Activated CD4-positive, alpha-beta T cell treated with anti-CD3 and anti-CD28 coated beads for 24 hours (primary cell): ENCODE measurements at places on chromosomes 16 and 17.

- no peak for DNase-seq
Measured at GRCh38 chr17:61738249-61738648, 125.1 kb downstream of the BRIP1 start.

DNA sequence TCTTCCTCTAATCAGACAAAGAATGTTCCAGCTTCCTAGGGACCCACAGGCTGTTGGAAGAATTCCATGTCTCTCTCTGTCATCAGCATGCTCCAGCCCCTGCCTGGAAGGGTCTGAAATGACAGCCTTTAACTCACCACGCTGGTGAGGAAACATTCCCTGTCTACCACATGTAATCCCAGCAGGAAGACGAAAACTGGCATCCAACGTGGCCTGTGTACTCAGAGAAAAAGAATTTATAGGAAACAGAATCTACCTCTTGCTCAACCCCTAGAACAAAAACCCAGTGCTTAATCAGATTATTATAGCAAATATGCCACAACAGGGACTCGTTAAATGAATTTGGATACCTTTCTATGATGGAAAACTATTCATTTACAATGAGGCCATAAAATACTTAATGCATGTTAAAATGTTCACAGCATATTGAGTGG is 147.3 kb upstream of the FOXF1 start:
- DNase-seq, result no peak

DNA sequence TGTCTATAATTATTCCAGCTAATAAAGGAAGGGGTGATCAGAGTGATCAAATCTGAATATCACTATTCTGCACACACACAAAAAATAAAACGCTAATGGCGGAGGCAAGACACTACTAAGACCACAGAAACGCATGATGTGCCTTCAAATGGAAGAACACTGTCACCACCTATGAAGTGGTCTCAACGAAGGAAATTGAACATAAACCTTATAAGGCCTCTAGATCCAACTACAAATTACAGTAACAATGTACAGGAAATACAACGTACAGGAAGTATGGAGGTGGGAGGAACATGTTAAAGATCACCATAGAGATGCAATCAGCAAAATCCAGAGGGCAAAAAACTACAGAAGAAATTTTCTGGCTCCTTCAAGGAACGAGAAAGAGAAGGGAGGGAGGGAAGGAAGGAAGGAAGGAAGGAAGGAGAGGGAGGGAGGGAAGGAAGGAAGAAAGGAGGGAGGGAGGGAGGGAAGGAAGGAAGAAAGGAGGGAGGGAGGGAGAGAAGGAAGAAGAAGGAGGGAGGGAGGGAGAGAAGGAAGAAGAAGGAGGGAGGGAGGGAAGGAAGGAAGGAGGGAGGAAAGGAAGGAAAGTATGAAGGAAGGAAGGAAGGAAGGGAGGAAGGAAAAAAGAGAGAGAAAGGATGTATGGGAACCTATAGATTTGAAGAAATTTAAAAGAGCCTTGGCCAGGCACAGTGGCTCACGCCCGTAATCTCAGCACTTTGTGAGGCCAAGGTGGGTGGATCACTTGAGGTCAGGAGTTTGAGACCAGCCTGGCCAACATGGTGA is 3.1 kb upstream of the SGCA start:
- no peak for DNase-seq

DNA sequence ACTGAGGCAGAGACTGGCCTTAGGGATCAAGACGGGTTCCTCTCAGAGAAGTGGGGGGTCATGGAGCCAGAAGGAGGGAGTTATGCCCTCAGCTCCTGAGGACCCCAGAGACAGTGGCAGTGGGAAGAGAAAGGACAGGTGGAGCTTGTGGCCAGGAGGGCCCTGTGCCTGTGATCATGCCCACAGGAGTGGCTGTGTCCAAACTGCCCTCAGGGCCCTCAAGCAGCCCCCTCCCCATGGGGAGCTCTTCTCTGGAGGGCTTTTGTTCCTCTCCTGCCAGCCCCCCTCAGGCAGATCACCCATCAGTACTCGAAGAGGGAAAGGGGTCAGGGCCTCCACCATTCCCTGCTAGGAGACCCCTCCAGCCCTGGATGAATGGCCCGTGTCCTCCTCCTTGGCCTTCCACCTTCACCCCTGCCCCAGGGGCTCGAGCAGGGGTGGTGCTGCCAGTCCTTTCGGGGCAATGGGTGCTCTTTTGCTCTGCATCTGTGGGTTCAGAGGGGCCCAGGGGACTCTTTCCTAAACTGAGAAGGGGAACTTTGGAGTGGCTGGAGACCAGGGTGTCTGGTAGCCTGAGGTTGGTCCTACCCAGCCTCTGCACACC is 52.7 kb downstream of the BEAN1 start:
- no peak for DNase-seq

DNA sequence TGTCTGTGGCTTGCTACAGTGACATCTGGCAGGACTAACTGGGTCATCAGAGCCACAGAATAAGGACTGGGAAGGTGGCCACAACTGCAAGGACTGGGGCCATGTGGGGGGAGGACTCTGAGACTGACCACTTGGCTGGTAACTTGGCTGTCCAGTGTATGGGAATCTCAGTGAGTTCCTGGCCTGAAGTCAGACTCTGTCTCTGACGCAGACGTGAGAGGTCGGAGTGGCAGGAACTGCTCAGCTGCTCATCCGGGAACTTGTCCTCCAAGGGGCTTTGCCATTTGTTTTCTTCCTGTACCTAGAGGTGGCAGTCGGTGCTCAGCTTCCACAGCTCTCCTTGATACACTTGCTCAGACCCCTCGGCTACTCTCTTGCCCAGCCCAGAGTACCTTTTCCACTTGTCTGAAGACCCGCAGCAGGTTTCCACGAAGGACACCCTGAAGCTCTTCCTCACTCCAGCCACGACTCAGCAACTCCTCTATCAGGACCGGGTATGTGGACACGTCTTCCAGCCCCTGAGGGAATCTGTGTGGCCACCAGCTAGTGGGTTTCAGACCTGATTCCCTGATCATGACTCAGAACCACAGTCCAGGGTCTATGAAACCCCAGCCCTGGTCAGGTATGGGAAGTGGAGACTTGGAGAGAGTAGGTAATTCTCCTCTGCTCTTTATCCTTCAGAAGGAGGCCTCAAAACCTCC is 7.3 kb upstream of the DPEP3 start:
- no peak for DNase-seq

DNA sequence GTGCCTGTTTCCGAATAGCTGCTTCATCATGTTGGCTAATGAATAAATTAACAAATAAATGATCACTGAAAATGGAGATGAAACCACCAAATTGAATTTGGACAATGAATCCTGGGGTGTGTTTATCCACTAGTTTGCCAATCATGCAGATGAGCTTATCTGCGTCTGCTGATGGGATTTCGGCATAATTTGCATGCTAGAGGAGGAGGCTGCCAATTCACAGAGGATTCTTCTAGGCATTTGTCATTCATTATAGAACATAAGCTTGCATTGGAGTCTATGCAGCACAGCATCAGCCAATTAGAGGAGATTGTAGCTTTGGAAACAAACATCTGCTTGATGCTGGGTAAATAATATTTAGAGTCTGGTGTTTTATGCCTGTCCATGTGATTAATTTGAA is 123.1 kb downstream of the NPIPB5 start:
- no peak for DNase-seq
